Fibroblast of villous mesenchyme (primary cell): ENCODE measurements at places on chromosomes 4 and X. TPM values are rescaled to one million over a fixed set of nuclear protein-coding genes. Genes with fewer than 3 reads are reported as not detected.

- no peak for DNase-seq
Observed at GRCh38 chrX:70437011-70437410, 7.6 kb upstream of the DLG3 start.

The DGAT2L6 gene
- total RNA-seq: not detected in 2 replicates

GRCh38 chrX:97398030-97398551 is 514.4 kb downstream of the RPA4 start:
- peak; percentile 88 for DNase-seq

The DMRTC1B gene
- not detected in 2 replicates for total RNA-seq

- DNase-seq: no peak
Observed at GRCh38 chrX:86149119-86149518, 868 bp downstream of the DACH2 start.

The DUSP21 gene
- total RNA-seq: not detected in 2 replicates

DNA sequence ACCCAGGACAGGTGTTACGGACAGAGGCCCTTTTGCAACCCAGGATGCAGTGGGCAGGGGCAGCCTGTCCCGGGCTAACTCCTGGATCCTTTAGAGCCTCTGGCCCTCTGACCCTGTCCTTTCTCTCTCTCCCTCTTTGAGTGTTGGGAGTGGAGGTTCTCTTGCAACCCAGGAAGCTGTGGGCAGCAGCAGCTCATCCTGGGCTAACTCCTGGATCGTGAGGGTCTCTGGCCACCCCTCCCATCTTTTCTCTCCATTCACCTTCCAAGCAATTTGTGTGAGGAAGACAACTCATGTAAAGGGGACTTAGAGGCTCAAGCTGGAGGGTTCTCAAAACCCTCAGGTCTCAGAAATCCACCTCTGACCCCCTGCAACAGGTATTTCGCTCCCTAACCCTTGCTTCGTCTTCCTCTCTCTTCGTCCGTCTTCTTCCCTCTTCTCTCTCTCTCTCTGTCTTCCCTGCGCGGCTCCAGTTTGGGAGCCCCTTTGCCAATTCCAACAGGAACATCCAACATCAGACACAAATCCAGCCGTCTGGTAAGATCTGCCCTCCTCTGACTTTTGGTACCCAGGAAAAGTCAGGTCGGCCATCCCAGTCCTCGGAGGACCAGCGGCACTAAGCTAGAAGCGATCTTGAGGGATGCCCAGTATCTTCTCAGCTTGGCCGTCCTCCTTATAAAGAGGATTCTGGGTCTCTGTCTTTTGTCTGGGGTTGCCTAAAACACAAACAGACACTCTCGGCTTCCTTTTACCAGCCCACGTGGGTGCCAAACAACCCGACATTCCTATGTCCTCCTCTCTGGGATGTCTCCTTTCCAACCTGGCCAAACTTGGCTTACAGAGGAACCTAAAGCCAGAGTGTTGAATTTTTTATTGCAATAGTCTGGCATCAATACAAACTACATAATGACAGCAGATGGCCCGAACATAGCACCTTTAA is 7.9 kb downstream of the ASMTL start:
- no peak for DNase-seq

DNA sequence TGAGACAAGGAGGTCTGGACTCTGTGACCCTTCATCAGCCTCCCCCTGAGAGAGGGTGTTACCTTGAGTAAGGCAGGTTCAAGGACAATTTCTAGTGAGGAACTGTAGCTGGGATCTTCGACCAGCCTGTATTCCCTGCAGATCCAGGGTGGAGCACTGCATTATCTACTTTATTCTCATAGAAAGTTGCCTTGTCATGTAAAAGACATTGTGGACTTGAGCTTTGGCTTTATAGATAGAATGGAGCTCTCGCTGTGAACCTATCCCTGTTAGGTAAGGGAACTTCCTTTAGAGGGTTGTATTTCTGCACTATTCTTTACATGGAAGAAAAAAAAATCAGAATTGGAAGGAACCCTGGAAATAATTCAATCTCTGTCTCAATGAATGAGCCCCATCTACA is 91.4 kb downstream of the MAOA start:
- no peak for DNase-seq

The HAUS3 gene
- 8.7 and 9.1 TPM in 2 replicates for total RNA-seq

The UGT2B15 gene
- not detected in 2 replicates for total RNA-seq

DNA sequence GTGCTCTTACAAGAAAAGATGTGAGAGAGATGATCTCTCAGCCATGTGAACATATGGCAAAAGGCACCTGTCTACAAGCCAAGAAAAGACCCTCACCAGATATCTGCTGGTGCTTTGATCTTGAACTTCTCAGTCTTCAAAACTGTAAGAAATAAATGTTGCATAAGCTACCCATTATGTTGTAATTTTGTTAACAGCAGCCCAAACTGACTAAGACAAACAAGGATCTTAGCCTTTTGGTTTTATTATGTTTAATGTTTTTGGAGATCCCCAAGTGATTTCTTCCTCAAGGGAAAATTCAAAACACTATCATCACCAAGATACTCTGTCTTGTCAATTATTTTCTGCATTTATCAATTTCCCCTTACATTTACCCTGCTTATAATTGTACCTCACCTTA is 21.8 kb upstream of the CCNI start:
- DNase-seq: no peak

DNA sequence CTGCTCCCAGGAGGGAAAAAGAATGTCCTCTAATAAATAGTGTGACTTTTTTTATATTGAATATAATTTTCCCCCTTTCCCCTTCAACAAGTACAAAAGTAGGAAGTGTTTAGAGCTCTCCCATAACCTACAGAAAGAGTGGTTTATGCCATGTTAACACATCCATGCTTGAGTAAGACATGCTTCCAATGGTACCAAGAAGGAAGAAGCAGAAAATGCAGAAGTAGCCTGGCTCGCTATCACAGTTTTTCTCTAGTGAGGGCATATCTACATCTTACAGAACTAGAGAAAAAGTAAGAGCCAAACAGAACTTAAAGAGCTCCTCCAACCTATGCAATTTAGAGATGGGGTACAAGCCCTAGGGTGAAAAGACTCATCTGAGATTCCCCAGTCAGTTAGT is 82.5 kb downstream of the ARHGEF9 start:
- no peak for DNase-seq

DNA sequence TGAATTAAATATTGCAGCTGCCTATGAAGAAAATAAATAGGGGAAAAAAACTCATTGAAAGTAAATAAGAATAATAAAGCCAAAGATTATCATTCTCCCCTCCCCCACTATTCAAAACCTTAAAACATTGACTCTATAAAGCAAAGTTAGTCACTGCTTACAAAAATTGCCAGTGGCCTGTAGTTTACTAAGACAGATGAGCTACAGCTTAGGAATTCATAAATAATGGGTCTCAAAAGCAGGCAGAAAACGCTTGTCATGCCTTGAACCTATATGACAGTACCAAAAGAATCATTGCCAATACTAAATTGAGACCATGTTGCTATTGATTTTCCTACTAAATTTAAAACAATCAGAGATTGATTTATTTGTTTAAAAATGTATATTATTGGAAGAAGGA is 78.9 kb downstream of the SLC10A7 start:
- DNase-seq: peak; percentile 59

- no peak for DNase-seq
Observed at GRCh38 chr4:172489861-172490260, 676.7 kb downstream of the GALNTL6 start.

- DNase-seq: peak; percentile 46
Observed at GRCh38 chrX:72141372-72142004, 9.8 kb upstream of the RTL5 start.

The SLC10A4 gene
- total RNA-seq: under 0.01 TPM in 1 of 2 replicates, not detected in the other

The RTL5 gene
- total RNA-seq: 1.3 and 2.2 TPM in 2 replicates

The DDX53 gene
- total RNA-seq: under 0.01 TPM in 1 of 2 replicates, not detected in the other

DNA sequence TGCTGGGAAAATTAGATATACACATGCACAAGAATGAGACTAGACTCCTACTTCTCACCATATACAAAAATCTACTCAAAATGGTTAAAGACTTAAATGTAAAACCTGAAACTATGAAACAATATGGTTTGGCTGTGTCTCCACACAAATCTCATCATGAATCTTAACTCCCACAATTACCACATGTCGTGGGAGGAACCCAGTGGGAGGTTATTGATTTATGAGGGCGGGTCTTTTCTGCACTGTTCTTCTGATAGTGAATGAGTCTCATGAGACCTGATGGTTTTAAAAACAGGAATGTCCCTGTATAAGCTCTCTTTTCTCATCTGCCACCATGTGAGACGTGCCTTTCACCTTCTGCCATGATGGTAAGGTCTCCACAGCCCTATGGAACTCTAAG is 48.5 kb upstream of the DDX60 start:
- no peak for DNase-seq

- DNase-seq: no peak
Observed at GRCh38 chr4:186360551-186360950, 94.6 kb downstream of the F11 start.

The POU4F2 gene
- total RNA-seq: not detected in 2 replicates

GRCh38 chrX:100698551-100698950 is 33.4 kb downstream of the SYTL4 start:
- DNase-seq: no peak

DNA sequence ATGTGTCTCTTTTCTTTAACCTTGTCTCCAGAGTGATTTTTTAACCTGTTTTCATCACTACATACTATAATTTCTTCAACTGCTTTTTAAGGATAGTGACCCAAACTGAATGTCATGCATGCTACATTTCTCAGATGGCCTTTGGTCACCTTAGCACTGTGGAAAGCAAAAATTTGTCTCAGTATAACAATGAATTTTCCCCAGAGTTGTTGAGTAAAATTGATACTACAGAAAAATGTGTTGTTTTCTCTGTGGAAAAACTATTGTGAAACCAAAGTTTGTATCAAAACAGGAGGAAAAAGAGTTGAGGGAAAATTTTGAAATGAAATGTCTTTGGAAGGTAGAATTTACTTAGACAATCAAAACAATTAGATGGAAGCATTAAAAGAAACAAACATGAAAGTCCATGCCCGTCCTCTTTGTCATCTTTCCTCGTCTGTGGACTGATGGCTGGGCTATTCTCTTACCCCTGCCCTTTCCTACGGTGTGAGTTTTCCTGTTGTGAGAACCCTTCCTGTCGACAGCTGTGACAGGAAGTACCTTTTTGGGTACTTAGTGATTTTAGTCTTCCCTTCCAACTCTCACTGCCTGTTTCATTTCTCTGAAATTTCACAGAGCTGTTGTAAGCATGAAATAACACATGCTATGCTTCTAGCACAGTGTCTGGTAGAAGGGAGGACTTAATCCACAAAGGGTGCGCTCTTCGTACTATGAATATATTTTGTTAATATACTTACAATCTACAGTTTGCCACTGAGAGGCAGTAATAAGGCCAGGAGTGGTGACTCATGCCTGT is 50.8 kb downstream of the LRP2BP start:
- peak; percentile 29 for DNase-seq

DNA sequence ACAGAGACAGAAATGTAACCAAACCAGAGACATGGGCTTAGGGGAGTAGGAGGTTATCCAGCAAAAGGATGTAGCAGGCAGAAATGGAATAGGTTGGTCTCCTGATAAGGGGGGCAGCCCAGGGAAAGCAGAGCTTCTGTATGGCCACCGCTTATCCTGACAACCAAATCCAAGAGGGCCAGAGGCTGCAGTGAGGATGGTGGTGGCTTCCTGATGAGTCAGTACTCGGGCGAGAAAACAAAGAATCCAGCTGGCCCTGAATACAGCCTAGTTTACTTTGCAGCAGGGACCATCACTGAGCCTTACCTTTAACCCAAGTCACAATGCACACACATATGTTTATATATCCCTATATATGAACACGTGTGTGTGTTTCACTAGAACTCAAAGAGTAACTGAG is 129.7 kb upstream of the FTHL17 start:
- peak; percentile 24 for DNase-seq

GRCh38 chrX:110188701-110189558 is 129.0 kb downstream of the AMMECR1 start:
- DNase-seq: no peak

DNA sequence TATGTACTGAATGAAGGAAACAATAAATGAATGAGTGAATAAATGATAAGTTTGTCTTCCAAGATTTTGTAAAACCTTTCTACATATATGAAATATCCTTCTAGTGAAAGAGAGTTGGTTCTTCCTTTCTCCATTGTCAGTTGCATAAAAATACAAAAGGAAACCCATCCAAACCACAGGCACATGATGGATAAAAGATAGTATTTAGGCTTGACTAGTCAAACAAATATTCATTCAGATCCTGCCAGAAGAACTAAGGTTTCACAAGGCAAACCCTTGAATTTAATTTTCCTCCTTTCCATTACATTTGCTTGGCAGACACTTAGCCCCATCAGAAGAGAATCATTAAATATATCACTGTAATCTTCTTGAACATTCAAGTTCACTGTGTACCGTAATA is 208.4 kb downstream of the COL25A1 start:
- no peak for DNase-seq

DNA sequence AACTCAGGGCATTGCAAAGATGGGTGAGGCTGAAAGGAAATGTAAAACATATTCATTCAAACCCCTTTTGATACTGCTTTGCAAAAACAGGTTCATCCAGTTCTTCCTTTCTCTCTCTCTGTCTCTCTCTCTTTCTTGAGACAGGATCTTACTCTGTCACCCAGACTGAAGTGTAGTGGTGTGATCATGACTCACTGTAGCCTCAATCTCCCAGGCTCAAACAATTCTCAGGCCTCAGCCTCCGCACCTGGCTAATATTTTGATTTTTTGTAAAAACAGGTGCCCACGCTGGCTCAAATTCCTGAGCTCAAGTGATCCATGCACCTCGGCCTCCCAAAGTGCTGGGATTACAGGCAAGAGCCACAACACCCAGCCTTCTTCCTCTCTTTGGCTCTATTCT is 15.6 kb upstream of the DCHS2 start:
- no peak for DNase-seq

DNA sequence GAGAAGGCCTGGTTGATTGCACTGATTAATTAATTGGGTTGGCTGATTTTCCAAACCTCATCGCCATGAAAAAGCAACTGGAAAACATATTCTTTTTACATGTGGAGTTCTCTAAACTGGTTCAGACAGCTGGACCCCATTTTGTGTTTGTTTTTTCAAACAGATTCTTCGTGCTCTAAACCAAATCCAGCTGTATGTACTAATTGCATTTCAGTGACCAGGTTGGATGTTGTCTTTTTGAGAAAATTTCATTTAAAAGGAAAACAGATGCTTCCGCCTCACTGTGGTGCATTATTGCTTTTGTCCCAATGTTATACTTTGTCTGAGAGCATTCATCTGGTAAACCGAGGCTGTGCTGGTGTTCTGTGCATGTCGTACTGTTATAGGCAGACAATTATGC is 67.8 kb upstream of the LNX1 start:
- no peak for DNase-seq

The NOX1 gene
- under 0.01 TPM in 1 of 2 replicates, not detected in the other for total RNA-seq

The SNX12 gene
- total RNA-seq: 61.5 and 73.4 TPM in 2 replicates

The DAPP1 gene
- total RNA-seq: not detected in 2 replicates

DNA sequence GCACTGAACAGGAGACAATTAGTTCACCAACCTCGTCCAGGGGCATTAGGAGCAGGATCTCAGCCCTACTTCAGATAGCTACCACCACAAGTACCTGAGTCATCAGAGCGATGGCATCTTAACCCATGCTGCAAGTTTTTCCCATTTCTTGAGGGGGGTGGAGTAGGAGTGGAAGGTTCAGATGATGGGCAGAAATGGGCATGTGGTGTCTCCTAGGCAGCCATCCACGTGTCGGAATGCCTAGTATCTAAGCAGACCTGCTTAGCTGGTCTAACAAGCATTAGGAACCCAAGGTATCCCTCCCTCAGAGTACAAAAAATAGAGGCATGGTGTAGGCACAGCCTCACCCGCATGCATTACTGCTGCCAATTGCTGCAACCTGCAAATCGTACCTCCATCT is 159.1 kb upstream of the DGKK start:
- DNase-seq: no peak

- DNase-seq: no peak
Observed at GRCh38 chr4:22363036-22363435, 152.8 kb downstream of the ADGRA3 start.

- DNase-seq: peak; percentile 77
Observed at GRCh38 chr4:145679520-145679919, 426 bp upstream of the C4orf51 start.

The TLR10 gene
- not detected in 2 replicates for total RNA-seq
